CD4-positive, alpha-beta T cell (primary cell): ENCODE measurements at places on chromosomes 6 and 20.

DNA sequence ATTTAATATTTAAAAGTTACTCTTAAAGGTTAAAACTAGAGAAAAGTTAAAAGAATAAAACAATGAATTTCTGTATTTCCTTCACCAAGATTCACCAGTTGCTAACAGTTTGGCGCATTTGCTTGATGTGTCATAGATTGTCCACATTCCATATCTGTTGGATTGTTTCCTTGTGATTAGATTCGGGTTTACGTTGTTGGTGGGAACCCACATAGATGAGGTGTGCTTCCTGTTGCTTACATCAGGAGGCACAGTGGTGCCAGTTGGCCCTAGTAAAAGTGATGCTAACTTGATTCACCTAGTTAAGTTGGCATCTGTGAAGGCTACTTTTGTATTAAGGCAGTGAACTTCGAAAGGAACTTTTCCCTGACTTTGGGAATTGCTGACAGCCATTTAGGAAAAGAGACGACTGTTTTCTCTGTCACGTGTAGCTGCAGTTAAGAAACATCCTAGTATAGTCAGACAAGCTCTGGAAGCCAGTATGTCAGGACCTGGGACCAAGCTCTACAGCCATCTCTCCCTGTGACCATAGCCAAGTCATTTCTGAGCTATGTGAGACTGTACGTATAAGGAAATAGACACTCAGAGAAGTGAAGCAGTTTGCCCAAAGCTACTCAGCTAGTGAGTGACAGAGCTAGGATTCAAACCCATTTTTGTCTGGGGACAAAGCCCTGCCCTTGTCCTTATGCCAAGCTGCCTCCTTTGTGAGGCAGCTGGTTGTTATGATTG lies 49.0 kb downstream of the PPARD start:
- DNase-seq, result no peak

DNA sequence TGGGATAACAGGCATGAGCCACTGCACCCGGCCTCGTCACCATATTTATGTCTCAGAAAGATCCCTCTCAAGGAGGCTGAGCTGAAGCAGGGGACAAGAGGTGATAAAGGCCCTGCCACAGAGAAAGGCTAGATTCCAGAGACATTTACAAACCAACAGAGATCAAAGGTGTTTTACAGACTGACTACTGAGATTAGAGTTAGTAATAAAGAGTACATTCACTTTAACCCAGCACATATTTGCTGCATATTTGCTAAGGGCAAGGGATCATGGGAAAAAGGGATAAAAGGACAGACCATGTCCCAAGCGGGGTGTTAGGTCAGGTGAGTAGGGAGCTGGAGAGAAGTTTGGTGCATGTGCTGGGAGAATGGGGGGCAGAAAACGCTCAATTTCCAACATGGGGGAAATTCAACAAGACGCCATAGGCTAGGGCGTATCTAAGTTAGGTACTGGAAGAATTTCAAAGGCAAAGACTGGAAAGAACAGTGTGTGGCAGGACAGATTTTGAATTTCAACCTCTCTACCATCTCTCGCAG lies 43.8 kb upstream of the SEC63 start:
- DNase-seq, result no peak

GRCh38 chr20:24160563-24161281 lies 172.1 kb upstream of the GGTLC1 start:
- DNase-seq, result no peak

DNA sequence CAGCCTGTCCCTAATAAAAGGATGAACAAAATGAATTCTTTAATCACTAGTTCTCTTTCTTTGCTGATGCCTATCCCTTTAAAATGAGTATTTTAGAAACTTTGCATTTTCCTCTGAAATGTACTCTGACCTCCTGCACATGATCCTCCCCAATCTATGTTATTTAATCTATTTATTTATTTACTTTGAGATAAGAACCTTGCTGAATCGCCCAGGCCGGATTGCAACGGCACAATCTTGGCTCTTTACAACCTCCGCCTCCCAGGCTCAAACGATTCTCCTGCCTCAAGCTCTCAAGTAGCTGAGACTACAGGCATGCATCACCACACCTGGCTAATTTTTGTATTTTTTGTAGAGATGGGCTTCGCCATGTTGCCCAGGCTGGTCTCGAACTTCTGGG lies 27.9 kb downstream of the ADTRP start:
- DNase-seq, result no peak

DNA sequence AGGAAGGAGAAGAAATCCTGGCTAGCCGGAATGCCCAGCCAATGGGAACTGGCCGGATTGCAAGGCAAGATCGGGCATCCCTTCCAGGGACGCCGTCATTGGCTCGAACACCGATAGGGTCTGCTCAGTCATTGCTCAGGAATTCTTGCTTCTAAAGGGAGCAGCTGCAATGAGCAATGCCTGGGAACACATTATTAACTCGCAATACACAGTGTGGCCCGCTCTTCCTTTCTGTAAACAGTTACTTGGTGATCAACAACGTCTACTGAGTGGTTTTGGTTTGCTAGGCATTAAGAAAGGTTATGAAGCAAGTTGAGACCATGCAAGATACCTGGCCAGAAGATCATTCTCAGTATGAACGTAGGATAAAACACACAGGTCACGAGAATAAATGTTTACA lies 165.4 kb upstream of the CITED2 start:
- DNase-seq, result no peak

- no peak for DNase-seq
Observed at GRCh38 chr6:11851387-11851786, 72.8 kb upstream of the ADTRP start.

DNA sequence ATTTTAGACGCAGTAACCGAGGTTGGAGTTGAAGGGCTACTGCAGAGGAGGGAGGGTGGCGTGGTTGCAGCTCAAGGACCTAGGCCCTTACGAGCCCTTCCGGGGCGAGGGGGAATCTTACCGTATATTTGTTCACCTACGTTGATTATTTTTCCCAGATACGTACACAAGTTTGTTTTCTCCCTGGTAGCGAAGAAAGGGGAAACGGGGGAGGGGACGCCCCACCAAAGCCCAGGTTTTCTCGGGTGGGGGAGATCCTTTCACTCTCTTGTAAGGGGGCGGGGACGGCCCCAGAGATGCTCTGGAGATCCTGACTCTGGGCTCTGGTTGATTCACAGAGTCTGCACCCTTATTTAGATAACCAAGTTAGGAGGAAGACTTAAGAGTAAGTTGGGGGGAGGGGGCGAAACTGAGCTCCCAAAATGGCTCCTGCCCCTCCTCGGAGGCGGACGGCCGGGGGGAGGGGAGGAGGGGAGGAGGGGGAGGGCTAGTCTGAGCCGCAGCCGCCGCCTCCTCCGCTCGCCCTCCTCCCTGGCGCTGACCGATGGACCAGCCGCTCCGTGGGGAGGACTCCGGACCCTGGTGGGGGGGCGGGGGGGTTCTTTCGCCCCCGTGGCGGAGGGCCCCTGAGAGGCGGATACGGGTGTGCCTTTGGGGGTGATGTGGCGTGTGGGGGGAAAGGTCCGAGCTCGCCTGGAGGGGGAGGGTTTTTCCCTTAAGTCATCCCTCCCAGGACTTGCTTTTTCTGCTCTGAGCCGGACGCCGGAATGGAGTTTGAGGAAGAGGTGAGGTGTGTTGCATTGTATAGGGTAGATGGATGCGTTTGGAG lies 2.2 kb downstream of the BRD2 start:
- peak; percentile 58 for DNase-seq

DNA sequence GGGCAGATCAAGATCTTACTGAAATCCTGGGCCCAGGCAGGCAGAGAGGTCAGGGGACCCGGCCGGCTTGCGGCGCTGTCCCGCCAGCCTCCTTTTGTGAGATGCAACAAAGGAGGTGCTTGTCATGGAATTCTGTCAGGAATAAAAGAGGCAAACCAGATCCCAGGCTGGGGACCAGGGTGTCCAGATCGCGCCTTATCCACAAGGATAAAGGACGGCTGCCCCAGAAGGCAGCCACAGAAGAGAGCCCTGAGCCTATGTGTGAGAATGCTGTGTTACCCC lies 42.6 kb upstream of the CDH22 start:
- no peak for DNase-seq

DNA sequence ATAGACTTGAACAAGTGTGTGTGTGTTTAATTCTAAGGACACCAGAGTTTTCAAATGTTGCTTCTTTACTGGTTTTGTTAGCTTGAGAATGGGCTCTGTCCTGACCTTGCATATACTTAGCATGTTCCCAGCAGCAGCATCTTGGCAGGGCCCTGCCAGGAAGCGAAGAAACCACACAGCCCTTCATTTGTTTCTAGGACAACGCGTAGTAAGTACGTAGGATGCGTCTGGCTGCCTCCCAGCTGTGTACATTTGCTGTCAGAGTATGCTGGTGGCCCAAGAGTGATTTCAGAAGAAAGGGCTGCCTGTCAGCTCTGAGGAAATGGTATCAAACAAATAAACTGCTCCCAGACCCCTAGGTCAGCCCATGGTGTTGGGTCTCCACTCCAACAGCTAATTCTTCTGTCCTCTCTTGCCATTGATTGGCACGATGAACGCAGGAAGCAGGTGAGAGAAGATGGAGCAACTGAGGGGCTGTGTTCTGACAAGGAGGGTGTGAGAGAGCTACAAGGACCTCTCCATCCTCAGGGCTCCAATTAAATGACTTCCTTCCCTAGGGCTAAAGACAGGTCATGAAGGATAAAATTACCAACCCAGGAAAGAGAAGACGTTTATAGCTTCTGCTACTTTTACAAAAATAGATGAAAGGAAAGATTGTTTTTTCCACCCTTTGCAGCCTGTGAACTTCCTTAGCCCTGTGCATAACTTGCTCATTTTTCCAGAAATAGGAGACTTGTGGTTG lies 55.9 kb upstream of the HDDC2 start:
- DNase-seq, result no peak

GRCh38 chr20:40536808-40537207 lies 152.2 kb downstream of the MAFB start:
- no peak for DNase-seq

- no peak for DNase-seq
Observed at GRCh38 chr6:126945812-126946360, 172.6 kb upstream of the RSPO3 start.

GRCh38 chr6:11711003-11711983 lies 67.3 kb downstream of the ADTRP start:
- peak; percentile 56 for DNase-seq

DNA sequence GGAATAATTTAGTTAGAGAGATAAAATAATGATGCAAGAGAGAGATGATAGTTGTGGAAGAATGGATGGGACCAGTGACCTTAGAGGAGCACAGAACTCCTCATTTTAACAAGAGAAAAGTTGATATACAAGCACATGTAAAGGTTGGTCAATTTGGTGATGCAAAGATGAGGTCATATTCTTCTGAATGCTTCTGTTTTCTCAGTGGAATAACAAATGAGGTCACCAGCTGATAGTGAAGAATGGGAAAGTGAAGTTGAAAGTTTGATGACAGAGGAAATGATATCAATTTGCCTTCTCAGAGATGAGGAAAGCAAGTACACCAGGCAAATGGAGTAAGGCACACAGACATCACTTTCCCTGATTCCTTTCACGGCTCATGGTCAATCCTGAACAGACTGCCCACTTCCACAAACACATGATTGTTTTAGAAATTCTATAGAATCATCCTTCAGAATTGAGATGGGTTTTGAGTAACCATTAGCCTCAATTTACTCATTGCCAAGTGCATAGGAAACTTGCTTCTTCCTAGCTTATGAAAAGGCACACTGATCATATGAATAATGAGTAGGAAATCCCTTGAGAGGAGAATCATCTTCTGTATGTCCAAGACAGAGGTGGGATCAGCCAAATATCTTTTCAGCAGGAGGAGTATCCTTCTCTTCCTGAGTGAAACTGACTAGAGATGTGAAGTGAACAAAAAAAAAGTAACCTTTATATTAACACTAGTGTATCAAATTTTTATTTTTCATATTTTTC lies 82.4 kb upstream of the TCF21 start:
- DNase-seq, result no peak

DNA sequence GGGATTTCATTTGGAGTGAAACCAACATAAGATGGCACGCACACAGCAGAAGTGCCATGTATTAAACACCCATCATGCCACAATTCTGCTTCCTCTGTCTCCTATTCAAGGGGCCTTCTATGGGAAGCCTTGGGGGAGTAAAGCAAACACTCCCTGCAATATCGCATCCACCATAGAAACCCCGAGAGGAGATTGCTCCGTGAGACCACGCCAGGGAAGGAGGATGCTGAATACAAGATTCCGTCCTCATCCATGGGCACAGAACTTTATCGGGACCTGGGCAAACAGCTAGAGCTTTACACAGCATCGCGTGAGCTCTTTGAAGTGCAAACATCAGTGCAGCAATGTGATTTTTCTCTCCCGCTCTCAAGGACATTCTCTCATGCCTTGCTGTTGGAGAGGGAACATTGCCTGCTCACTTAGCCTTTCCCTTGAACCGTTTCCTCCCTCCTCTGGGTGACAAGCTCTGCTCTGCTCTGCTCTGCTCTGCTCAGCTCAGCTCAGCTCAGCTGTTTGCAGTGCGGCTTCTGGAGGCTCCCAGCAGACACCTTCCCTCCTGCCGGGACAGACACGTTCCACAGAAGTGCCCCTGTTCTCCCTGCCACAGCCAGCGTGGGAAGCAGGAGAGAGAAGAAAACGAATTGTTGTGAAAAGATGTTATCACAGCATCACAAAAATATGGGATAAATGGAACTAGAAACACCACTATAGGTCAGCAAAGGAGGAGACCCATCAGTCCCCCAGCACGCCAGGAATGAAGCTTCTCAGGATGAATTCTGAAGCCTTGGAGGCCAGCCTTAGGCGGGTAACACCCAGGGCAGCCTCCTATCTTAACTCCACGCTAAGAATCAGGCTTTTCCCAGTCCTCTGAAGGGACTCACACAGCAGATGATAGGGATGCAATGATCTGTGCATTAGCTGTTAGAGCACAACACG lies 48.2 kb downstream of the RNASET2 start:
- no peak for DNase-seq

DNA sequence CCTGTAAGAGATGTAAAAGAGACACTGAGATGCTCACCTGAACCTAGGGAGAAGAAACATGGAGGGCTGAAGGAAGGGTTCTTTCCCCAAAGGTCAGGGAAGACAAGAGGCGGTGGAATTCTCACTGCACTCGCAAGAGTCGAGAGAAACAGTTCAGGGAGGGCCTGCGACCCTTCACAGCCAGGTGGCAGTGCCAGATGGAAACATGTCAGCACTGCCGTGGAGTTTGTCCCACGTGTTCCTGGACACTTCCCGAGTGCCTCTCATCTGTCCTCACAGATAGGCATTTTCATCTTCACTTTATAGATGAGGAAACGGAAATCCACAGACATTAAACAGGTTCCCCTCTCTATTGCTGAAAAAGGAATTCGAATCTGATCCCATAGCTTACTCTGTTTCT lies 70.4 kb upstream of the SYNJ2 start:
- no peak for DNase-seq

- no peak for DNase-seq
Observed at GRCh38 chr6:87828044-87828443, 126.0 kb upstream of the AKIRIN2 start.
